Activated T-helper 1 cell treated with anti-CD3 and anti-CD28 coated beads, Interleukin-12 subunit alpha, Interleukin-12 subunit beta, Interleukin-2, Interleukin-4 antibody, amounts not matched to agents 30 ng/mL and 10 ng/mL and 1 ng/mL, durations not matched to agents 14 hours and 24 hours and 36 hours (primary cell): ENCODE measurements at places on chromosomes 2 and 18. TPM values are rescaled to one million over a fixed set of nuclear protein-coding genes. Genes with fewer than 3 reads are reported as not detected.

The MDH1B gene
- 0.20 and 0.36 TPM in 2 replicates for total RNA-seq

The TRMT61B gene
- 18.4 and 21.4 TPM in 2 replicates for total RNA-seq

The ADGRF3 gene
- 2.3 and 2.9 TPM in 2 replicates for total RNA-seq

DNA sequence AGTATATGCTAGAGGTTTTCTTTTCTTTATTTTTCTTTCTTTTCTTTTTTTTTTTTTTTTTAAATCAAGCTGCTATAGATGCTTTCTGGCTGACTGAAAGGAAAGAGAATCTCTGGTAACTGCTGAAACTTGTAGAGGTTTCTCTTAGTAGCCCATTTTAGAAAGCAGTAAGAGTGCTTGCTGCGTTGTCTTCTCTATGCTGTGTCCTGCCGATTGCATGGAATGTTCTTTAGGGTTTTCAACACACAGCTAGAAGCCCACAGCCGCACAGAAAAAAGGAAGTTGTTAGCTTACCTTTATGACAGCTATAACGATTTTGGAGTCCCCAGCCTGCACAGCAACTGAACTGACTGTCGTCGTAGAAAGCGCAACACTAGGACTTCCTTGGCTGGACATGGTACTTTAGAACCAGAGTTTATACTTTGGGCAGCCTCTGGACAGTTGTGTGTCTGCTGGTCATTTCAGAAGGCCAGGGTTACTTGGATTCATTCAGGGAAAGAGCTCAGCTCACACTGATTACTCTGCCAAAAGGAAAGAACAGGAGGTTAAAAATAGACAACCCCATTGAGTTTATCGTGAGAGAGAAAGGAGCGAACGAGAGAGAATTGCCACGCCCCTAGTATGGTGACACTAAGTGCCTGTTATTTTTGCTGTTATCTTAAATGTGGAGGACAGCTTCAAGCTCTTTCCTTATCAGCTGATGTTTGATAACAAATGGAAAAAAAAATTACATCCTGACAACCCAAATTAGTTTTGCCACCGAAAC is at the start of gene CCDC141:
TSS of gene CCDC141 (minus strand) at position 592 of the 766 bp plus-strand sequence. CDS start at position 396, 196 bp downstream.
- DNase-seq, result peak; percentile 8

The COMMD1 gene
- total RNA-seq, result 25.4 and 28.9 TPM in 2 replicates
